ENCODE measurements at places on chromosomes 13 and 19.

- DNase-seq, result no peak
Observed at GRCh38 chr13:29471551-29471950, 123.9 kb downstream of the SLC7A1 start.

GRCh38 chr19:9906475-9907087, 29.7 kb downstream of the OLFM2 start:
- DNase-seq, result no peak

DNA sequence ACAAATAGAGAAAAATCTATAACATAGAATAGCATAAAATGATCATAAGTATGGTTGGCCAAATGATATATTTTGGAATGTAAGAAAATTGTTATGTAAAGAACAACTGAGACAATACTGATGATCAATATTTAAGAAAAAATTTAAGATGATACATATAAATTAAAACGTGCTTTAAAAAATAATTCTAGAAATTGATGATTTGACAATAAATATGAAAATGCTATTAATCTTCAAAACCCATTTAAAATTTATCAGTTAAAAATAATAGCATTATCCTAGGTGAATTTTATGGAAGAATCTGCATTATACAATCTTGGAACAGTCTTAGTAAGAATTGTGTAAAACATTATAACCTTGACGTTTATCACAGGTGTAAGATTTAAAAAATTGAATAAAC, 95.1 kb upstream of the DACH1 start:
- DNase-seq, result no peak

GRCh38 chr13:49938314-49938713, 2.2 kb upstream of the SPRYD7 start:
- DNase-seq, result no peak

DNA sequence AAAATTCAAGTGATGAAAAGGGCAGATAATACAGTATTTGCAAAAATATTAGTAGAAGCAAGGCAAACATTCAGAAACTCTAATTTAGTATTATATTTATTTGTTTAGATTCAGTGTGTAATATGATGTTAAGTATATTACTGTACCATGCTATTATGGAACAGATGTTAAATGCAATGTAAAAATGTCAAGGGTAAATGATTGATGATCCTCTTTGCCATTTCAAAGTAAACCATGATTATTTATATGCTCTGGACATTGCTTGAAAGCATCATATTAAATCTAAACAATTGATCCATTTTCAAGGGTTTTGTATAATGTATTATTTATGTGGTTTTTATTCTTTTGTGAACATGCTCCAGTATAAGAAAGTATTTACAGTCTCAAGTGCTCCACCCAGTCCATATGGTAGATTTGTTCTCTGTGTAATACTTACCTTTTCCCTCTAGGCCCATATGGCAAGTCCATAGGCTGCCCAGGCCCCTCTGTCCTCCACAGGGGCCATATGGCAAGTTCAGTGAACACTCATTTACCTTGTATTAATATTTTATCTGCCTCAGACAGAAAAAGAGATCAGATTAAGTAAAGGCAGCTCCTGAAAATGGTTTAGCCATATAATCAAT, 353.5 kb downstream of the DACH1 start:
- no peak for DNase-seq

DNA sequence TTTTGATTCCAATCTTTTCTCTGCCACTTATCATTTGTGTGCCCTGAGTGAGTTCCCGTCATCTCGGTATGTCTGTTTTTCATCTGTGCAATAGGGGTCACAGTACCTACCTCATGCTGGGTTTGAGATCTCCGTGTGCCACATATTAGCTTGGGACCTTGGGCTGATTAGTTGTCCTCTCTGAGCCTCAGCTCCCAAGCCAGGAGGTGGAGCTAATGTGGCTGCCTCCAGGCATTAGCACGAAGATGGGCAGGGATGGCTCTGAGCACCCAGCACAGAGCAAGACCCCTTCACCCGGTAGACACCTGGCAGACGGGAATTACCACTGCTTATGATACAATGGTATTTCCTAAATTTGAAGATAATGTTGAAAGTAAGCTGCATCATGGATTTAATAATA, 35.8 kb upstream of the XPO4 start:
- no peak for DNase-seq

DNA sequence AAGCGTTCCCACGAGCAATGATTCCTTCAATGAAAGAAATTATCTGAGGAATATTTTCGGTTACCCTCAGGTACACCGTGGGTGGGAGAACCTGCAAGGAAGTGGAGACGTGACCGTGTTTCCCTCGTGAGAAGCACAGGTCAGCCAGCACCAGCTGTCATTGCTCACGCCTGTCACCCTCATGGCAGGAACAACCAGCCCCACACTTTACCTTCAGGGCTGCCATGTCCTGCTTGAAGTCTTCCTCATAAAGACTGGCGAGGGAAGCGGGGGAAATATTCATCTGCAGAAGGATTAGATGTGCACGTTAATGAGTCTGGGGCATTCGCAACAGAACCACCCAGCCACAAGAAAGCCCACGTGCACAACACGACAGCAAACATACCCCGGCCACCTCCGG, 18.2 kb downstream of the CARS2 start:
- DNase-seq, result no peak

- DNase-seq, result no peak
Observed at GRCh38 chr13:72523593-72523992, 203.8 kb downstream of the MZT1 start.

- DNase-seq, result no peak
Observed at GRCh38 chr19:31118986-31119385, 230.2 kb downstream of the TSHZ3 start.

DNA sequence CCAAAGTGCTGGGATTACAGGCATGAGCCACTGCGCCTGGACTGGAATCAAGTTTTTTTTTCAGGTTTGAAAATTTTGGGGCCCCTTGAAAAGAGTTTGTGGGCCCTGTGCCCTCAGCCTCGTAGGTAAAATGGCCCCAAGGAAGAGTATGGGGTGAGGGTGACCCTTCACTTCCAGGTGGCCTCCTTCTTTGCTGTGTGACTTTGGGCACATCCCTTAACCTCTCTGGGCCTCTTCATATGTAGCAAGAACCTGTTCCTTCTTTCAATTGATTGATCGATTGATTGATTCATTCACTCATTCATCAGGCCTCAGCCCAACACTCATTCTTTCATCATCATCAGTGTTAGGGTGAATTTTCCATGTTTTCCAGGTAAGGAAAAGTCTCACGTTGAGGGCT, 3.4 kb upstream of the TMEM221 start:
- DNase-seq, result no peak

DNA sequence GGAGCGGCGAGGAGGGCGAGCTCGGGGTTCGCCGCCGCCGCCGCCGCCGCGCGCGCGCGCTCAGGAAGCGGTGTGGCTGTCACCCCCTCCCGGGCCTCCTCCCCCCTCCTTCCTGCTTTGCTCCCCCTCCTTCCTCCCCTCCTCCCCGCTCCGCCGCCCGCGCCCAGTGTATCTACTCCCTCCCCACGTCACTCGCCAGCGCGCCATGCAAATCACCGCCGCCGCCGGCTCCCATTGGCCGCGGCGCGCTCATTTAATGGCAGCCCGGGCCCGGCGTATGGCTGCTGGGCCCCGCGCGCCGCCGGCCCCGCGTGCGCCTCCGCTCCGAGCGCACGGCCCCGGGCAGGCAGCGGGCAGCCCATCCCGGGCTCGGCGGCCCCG, 335 bp upstream of the SOX1 start:
- peak; percentile 20 for DNase-seq

DNA sequence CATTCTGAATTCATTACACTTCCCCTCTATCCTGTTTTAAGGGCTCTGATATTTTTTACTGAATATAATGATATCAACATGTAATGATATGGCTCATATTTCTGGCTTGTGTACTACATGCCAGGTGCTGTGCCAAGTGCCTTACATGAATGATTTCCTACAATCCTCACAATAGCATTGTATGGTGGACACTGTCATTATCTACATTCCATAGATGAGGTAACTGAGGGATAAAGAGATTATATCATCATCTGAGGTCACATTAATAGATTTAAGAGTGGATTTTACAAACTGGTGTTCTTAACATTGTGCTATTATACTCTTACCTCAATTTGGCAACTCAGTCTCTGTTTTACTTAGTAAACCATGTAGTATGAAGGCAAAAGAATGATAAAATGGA, 502.0 kb downstream of the LIG4 start:
- no peak for DNase-seq

DNA sequence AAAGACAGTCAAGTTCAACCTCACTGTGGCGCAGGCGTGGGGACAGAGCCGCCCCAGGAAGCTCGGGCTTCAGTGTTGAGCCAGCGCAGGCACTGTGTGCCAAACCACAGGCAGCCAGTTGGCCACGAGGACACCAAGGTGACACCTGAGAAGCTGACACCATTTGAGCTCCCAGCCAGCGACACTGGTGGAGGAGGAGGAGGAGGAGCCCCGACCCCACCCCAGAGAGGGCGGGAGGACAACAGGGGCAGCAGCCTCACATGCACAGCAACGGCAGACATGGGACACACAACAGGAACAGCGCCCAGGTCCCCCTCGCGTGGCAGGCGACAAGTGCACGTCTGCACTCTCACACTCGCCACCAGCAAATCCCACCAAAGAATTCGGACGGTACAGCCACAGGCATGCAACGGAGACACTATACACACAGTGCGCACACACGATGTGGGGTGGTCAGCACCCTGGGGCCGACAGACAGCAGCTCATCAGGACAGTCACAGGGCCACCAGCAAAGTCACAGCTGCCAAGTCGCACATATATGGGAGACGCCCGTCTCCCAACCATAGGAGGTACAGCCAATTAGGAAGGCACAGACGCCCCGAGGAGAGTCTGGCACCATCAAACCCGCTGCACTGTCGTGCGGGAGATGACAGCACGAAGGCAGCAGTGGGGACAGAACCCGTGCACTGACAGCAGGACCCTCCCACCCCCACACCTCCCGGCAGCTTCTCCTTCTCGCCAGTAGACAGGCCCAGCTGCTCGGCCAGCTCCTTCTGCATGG, 3.4 kb downstream of the EIF3G start:
- no peak for DNase-seq

GRCh38 chr13:55554741-55555140, 1586.0 kb upstream of the PRR20A start:
- no peak for DNase-seq

Measured in stimulated activated CD8-positive, alpha-beta memory T cell treated with anti-CD3 and anti-CD28 coated beads, Interleukin-15, amount 100 ng/mL, for 1 hour (primary cell).